ENCODE measurements at places on chromosomes 1 and 21.
A peak's percentile ranks its signal among the peaks of the same experiment; 100 is the strongest.

DNA sequence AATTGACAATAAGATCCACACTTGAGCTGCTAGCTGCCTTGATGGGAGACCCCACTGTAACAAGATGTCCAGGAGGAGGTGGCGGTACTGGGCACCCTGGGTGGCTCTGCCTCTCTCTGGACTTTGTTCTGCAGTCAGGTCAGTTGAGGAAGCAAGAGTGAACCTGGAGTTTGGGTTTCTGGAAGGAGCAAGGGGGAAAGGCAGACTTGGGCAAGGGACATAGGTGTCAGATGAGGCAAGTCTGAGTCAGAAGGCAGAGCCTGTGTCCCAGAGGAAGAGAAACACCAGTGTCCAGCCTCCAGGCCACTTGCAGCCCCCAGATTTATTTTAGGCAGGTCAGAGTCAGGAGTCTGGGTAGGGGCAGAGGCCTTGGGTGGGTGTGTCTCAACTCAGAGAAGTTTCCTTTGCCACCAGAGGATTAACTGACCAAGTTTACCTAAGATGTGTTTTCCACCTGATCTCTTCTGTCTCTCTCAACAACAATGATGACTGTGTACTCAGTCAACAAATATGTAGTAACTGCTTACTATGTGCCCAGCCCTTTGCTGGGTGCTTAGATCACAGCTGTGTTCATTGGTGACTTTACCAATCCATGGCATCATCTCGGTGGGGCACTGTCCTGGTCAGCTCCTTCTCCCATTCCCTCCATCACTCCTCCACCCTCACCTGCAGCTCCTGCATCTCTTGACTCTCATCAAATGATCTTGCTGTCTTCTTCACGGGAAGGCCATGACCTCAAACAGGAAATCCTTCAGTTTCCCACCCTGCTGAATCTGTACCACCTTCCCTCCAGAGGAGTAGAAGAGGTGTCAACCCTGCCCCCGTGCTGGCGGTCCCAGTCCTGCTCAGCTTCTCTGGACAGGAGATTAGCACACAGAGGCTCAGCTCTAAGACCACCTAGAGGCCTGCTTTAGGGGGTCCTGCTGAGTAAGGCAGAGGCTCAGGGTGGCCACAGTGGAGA is 36.6 kb downstream of the ELF3 start:
- no peak for DNase-seq

DNA sequence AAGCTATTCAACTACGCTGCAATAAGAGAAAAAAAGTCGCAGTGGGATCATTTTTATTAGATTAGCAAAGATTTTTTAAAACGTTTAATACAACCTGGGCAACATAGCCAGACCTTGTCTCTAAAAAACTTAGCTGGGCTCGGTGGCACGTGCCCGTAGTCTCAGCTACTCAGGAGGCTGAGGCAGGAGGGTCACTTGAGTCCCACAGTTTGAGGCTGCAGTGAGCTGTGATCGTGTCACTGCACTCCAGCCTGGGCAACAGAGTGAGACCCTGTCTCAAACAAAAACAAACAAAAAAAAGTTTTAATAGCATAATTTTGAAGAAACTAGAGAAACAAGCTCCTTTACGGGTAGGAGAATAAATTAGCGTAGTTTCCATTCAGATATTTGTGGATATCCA is 1.0 kb upstream of the PRDM15 start:
- DNase-seq: no peak

- no peak for DNase-seq
These were observed 1.1 kb upstream of the KCNJ15 start for GRCh38 chr21:38255571-38256117.

- no peak for DNase-seq
These were observed 5.2 kb downstream of the PLA2G2D start for GRCh38 chr1:20114021-20114648.

DNA sequence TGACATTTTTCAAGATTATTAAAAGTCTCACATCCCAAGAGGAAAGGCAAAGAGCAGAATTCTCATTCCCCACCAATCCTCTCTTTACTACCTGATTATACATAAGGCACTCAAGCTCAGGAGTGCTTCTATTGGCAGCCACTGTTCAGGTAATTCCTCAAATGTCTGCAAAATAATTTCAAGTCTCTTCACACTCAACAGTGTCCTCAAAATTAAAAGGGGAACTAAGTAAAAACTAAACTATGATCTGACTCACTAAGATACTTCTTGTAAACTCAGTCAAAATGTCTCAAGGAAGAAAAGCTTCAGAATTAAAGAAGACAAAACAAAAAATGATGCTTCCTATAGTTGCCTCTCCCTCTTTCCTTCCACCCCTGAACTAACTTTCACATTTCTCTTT is 135.6 kb downstream of the GPATCH2 start:
- DNase-seq: no peak

DNA sequence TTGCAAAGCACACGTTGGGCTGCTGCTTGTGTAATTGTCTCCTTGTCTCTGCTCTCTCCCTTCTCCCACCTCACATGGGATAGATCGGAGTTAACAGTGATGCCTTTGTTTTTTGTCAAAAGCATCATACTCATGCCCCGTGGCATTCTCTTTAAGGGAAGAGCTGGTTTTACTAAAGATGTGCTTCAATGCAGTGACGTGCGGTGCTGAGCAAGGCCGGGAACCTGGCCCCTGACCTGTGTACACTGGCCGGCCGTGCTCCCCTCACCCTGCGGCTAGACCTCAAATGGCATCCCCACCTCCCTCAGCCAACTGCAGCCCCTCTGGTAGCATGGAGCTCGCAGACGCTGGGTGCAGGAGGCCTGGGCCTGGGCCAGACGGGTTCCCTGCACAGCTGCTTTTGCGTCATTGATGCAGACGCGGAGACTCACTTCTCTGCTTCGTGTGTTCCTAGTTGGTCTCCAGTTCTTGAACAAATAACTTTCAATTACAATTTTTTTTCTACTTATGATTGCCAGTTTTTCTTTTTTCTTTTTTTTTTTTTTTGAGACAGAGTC is 19.9 kb downstream of the AGPAT3 start:
- no peak for DNase-seq

GRCh38 chr1:26531651-26532131 is 2.1 kb downstream of the RPS6KA1 start:
- no peak for DNase-seq

DNA sequence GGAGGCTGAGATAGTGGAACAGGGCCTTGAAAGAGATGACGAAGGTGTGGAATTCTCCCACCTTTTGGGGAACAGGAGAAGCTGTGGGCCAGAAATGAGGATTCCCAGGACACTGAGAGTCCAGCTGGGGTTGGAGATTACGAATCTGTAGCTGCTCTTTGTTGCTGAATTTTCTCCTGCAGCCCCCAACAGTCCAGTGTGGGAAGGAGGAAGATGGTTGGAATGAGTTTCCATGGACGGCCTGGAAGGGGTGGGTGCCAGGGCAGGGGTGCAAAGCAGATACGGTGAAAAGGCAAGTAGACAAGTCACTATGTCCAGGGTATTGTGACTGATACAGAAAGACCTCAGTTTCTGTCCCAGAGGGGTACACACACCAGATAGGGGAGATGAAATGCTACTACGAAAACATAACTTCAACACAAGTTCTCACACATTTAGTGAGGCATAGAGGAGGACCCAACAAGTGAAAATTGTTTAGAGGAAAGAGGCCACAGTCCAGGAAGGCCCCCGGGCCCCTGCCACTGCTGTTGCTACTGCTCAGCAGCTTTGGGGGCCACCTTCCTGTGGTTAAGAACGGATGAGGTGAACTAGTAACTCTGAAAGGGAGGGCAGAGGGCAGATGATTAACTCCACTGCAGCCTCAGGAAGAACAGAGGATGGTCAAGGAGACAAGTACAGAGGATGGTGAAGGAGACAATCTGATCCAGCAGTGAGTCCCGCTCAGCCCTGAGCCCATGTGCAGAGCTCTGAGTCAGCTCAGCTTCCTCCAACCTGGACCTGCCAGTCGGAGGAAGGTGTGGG is 7.3 kb downstream of the CD244 start:
- DNase-seq: no peak

DNA sequence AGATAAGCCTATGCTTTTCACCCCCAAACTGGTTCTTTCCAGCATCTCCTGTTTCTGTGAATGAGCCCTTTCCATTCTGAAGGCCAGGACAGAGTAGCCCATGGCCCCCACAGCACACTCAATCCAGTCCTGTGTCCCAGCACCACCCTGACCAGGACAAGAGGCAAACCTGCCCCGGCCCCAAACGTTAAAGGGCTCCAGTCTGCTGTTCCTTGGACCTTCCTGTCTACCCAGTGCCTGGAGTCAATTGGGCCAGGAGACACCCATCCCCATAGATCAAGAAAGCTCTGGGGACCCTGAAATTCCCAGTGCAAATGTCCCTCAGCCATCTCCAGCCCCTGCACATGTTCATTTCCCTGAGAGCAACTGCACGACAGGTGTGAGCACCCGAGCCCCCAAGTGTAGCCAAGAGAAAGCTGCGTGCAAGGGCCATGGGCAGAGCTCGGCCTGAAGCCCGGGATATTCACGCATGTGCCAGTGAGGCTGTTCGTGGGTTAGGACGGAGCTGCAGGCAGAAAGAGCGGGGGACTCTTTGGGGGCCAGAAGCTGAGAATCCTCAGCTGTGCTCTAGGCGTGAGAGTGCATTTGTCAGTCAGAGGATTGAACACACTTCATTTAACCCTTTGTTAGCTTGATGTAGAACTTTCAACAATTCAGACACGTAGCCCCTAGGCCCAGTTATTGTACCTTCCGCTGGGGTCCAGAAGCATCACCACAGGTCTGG is 4.2 kb upstream of the RIPK4 start:
- DNase-seq: no peak

GRCh38 chr1:227401562-227402342 is 83.5 kb upstream of the CDC42BPA start:
- no peak for DNase-seq

GRCh38 chr1:45305231-45305630 is 21.5 kb upstream of the HPDL start:
- no peak for DNase-seq

GRCh38 chr1:101247404-101248287 is 10.8 kb downstream of the S1PR1 start:
- DNase-seq: no peak

DNA sequence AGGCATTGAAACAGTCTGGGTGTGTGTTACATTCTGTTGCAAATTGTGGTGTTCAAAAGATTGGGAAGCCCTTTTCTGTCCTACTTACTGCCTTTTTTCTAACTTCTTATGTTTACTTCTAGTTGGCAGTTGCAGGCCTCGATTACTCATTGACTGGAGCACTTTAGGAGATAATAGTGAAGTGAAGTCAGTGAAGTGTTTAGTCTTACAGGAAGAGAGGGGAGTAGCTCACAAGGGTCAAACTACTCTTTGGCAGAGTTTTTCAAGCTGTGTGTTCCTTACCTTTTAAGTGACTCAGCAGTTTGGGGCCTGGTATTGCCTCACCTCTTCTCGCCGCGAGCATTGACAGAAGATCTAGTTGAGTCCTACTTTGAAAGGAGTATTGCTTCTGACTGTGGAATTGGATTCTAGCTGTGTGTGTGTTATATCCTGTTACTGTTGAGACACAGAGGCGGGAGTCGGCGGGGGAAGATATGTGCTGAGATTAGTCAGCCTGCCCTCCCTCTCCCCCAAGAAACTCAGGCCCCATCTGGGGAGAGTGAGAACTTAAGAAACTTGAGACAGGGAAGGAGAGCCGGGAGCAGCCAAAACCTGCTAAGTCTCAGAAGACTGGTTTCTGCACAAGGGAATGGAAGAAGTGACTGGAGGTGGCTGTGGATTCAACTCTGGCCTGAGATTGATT is 19.3 kb downstream of the AHCYL1 start:
- DNase-seq: peak; percentile 34

DNA sequence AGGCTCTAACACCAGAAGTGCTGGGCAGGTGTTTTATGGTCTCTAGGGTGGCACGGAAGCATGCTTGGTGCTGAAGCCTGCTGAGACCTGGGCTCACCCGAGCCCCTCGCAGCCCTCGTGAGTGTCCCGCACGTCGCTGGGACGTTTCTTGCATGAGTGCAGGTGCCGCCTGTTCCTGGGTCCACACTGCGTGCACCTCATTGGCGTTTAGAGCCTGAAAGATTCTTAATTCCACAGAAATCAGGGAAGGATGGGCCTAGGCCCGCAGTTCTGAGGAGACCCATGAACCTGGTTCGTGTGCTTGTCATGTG is 43.8 kb upstream of the DIP2A start:
- DNase-seq: no peak

- DNase-seq: no peak
These were observed 49.6 kb downstream of the ATG4C start for GRCh38 chr1:62833529-62833928.

Data from endothelial cell (in vitro differentiated cells).